ENCODE measurements at places on chromosomes 3 and 15.

GRCh38 chr3:11643605-11644087, at the start of gene VGLL4:
Gene VGLL4 (minus strand): TSS chr3:11643915. CDS start chr3:11643518, 397 bp downstream.
- peak; percentile 30 for DNase-seq

DNA sequence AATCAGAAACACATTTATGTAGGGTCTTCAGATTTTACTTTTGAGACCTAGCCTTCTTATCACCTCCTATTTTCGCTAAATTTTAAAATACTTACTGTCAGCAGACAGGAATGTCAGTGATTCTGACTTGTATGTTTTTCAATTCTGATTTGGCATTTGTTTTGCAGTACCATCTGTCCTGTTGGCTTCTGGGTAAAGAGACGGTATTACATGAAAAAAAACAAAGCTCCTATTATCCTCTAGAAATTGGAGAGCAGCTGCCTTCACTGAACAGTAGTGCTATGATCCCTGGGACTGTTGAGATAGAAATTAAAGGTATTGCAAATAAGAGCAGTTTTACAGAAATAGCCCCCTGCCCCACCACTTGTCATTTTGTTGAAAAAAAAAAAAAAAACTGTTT, 8.4 kb downstream of the ARMC8 start:
- DNase-seq = no peak

GRCh38 chr15:66628976-66629723, 63.4 kb upstream of the LCTL start:
- no peak for DNase-seq

DNA sequence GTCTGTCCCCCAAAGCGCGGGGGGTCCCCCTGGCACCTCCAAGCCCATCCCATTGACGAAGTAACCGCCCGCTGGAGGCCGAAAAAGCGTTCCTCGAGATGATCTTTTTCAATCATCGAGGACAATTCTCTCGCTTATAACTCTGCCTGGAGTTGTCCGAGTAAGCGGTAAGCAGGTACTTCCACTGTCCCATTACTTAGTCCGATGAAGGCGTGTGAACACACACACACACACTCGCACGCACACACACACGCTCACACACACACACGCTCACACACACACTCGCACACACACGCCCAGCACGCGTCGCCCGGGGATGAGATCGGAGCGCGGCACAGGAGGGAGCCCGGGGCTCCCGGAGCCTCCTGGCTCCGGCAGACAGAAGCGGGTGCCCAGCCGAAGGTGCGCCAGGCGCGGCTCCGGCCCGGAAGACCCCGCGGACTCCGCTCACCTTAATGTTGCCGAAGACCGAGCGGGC, 430 bp downstream of the SLCO2A1 start:
- no peak for DNase-seq

GRCh38 chr15:94362385-94363092, 131.2 kb downstream of the MCTP2 start:
- no peak for DNase-seq

DNA sequence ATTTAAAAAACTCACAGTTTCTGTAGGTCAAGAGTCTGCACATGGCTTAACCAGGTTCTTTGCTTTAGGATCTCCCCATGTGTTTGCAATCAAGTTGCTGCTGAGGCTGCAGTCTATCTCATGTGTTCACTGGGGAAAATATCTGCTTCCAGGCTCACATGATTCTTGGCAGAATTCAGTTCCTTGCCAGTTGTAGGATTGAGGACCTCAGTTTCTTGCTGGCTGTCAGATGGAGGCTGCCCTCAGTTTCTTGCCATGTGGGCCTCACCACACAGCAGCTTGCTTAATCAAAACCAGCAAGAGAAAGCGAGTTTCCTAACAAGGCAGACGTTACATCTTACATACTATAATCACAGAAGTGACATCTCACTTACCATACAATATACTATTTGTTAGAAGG, 10.0 kb upstream of the TBC1D5 start:
- no peak for DNase-seq

DNA sequence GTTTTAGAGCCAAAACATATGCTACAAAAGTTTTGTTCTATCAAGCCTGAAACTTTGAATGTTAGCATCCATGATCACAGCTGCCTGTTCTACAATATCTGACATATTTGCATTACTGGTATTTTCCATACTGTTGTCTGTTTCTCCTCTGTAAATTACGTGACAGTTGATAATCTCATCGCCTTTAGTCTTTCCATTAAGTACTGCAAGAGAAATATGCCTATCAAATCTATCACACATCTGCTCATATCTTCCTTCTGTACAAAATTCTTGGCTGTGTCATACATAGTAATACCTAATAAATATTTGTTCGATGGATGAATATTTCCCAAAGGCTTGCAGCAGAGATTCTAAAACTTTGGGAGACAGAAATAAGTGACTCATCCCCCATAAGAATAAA, 717.3 kb downstream of the OTOL1 start:
- no peak for DNase-seq

GRCh38 chr3:50146316-50146901, 8.7 kb upstream of the SEMA3F start:
- no peak for DNase-seq

- no peak for DNase-seq
Observed at GRCh38 chr3:44396200-44397171, 57.9 kb downstream of the TCAIM start.

DNA sequence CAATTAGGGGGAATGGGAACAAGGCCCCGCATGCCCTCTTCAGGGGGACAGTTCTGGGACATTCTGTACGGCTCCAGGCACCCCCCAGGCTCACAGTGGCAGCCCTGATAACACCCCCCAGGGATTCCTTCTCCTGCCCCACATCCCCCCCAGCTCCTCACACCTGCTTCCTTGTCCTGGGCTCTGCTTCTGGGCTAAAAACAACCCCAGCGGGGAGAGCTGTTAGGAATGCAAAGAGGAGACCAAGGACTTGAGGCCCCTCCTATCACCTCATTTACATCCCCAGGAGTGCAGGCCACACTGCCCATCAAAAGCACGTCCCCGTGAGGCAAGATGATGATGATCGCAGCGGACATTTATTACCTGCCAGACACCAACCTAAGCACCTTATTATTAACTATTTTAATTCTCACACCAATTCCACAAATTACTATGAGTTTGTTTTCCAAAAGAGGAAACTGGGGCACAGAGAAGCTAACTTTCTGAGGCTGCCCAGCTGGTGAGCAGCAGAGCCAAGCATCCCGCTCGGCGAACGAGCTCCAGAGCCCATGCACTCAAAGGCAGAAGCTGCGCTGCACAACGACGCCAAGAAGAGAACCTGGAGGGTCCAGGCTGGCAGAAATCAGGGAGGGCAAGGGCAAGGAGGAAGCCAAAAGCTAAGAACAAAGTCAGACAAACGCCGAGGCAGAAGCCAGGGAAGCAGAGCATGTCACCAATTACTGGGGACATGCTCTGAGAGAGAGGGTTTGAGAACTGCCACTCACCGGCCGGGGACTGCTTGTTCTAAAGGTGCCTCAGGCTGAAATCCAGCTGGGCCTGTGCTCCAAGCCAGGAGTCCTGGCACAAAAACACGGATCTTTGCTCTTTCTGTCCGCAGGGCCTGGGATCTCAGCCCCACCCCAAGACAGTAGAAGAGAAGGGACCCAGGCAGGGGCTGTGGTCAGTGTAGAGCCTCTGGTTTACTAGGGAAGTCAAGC, 76.2 kb upstream of the NSMCE3 start:
- no peak for DNase-seq

DNA sequence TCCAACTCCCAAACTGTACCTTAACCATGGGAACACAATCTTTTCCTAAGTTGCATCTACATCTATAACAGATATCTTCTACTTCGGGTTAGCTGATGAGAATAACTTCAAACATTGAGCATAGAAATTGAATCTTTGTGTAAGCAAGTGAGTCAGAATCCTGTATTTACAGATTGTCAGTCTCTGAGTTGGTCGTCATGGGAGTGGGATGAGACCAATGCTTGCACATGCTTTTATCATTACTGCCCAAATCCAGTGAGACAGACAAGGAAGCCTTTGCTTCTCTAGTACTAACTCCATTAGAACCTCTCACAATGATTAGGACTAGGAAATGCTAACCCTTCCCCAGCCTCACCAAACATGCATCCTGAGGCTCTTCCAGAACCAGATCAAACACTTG, 587.1 kb upstream of the ZNF717 start:
- DNase-seq = no peak

DNA sequence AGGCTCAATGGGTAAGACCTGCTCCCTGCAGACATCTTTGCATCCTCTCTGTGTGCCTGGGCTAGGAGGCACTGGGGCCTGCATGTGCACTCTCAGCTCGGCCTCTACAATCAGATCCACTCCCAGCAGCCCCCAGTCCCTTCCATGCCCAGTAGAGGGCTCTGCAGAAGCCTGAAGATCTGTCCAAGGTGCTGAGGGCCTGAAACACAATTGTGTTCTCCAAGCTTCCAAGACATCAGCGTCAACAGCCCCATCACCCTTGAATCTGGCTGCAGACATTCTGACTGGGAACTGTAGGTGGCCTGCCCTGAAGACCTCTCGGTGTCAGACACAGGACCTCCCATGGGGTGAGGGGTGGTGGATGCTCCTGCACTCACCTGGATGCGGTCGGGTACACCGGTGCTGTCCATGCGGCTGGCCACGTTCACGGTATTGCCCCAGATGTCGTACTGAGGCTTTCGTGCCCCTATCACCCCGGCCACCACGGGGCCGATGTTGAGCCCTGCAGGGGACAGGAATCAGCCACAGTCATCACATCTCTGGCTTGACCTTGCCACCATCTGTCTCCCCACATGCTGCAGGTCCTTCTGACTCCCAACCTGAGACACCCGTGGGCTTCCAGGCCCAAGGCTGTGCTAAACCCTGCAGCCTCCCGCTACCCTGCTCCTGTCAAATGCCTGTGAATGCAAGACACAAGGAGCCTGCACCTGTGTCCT, 84.7 kb downstream of the SEC22A start:
- DNase-seq = no peak

All from NCI-H187 (cell line).